C1 segment of cervical spinal cord (tissue), 14 donors: ENCODE measurements at places on chromosomes 3 and 15.

- no peak for DNase-seq
These were observed 96.9 kb downstream of the RFX7 start for GRCh38 chr15:56146756-56147155.

GRCh38 chr3:46840491-46840890 lies 22.8 kb downstream of the MYL3 start:
- no peak for DNase-seq

DNA sequence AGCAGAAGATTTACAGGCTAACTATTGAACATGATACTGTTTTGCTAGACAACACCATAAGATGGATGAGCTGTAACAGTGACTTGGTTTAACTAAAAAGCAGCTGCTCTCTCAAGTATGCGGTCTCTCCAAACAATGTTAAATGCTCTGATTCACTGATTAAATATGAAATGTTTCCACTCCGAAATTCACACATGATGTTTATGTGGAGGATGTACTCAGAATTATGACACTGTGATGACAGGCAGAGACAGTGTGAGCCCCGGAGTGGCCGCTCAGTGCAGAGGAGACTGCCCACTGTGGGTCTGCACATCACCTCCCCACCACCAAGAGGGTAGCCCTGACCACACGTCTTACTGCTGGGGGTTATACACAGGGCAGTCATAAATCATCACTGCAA lies 83.9 kb upstream of the MEX3B start:
- no peak for DNase-seq

DNA sequence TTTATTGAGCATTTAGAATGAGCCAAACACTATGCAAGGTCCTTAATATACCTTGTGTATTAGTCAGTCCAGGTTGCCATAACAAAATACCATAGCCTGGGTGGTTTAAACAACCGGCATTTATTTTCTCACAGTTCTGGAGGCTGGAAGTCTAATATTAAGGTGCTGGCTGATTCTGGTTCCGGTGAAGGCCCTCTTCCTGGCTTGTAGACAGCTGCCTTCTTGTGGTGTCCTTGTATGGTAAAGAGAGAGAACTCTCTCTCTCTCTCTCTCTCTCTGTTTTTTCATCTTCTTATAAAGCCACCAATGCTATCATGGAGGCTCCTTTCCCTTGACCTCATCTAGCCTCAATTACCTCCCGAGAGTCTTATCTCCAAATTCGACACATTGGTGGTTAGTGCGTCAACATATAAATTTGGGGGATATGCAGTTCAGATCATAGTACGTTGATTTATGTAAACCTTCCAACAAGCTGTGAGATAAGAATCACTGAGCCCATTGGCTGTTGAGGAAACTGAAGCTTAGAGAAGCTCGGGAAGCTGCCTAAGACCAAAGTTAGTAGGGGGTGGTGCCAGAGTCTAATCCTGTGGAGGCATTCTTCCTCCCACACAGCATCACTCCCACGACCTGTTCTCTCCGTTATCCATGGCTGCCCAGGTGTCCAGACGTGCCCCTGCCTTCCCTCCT lies 298.0 kb upstream of the PROK2 start:
- DNase-seq: no peak

DNA sequence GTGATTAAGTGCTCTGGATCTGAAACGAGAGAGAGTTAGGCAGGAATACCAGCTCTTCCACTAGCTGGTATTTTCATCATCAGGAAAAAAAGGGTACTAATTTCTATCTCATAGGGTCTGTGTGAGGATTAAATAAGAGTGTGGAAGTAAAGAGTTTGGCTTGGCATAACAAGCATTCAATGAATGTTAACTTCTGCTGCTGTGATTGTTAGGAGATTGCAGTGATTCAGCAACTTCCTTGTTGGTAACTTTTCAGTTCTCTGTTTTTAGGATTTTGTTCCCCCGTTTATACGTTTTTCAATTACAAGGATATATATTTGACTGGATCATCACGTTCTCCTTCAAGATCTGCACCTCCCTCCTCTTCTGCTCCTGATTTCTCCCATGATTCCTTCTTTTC lies 65.9 kb upstream of the MYO5C start:
- DNase-seq: no peak

GRCh38 chr15:30827625-30828303 lies 76.0 kb upstream of the FAN1 start:
- DNase-seq: no peak

DNA sequence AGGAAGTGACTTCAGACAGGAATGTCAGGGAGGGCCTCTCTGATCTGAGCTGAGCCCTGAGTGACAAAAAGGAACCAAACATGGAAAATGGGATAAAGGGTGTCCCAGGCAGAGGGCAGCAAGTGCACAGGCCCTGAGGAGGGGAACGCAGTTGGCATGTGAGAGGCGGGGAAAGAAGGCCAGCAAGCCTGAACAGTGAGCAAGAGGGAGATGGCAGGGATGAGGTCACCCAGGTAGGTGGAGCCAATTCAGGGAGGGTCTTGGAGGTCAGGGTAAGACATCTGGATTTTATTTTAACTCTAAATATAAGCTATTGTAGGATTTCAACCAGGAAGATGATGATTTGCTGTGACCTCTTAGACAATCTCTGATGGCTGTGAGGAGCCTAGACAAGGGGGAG lies 167.7 kb downstream of the LRTM1 start:
- DNase-seq: no peak

DNA sequence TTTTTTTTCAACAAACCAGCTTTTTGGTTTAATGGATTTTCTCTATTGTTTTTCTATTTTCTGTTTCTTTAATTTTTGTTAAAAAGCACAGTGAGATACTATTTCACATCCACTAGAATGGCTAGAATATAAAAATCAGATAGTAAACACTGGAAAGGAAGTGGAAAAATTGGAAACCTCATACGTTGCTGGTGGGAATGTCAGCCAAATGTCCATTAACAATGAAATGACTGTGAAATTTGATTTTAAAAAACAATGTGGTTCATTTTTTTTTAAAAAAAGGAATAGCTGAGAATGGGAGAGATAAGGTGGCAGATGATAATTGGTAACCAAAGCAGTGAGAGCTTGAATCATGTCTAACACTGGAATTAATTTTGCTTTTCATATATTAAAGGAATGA lies 19.9 kb downstream of the NR2C2 start:
- DNase-seq: no peak

GRCh38 chr3:20683910-20684309 lies 497.9 kb upstream of the SGO1 start:
- DNase-seq: no peak

DNA sequence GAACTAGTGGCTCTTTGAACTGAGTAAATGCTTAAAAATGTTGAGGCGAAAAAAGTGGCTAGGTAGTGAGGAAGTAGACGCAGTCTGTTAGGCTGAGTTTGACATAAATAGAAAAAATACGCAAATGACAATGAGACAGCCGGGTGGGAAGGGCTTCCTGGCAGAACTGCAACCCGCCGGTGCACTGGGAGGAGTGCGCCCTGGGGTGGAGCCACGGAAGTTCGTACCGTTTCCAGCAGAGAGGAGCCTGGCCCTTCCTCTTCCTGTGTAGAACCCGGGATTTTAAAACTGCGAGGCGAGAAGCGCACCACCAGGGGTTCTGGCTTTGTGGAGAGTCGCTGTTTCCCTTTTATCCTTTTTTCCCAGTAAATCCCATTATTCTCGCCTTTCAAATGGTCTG lies 602.6 kb downstream of the PYDC2 start:
- DNase-seq: no peak

GRCh38 chr3:47339951-47340350 lies 40.9 kb upstream of the PTPN23 start:
- DNase-seq: no peak

GRCh38 chr3:106206613-106207012 lies 337.8 kb upstream of the CBLB start:
- DNase-seq: no peak

- DNase-seq: no peak
These were observed 163.9 kb downstream of the WNT7A start for GRCh38 chr3:13715961-13716360.

- DNase-seq: no peak
These were observed 169.9 kb downstream of the DIPK2A start for GRCh38 chr3:144141496-144141895.

DNA sequence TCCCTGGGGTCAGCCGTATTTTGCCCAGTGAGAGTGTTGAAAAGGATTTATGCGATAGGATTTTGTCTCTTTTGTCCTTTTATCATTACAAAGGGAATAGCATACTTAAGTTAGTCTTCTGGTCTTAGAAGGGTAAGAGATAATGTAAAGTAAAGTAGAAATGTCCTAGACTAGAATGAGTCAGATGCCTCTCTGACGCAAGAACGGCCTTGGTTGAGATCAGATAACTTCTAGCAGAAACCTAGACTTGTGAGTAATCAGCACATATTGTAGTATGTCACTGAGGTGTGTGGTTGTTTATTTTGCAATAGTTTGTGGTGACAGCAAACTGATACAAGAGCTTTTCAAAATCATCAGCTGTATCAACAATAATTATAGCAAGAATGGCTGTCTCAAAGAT lies 866.1 kb downstream of the NSUN3 start:
- no peak for DNase-seq

GRCh38 chr3:31161889-31162288 lies 267.4 kb upstream of the GADL1 start:
- no peak for DNase-seq

GRCh38 chr3:132660811-132661070 lies 612 bp downstream of the UBA5 start:
- no peak for DNase-seq
